Small intestine (tissue), 16 donors: ENCODE measurements at places on chromosomes 12 and 14.
A peak's percentile ranks its signal among the peaks of the same experiment; 100 is the strongest.

DNA sequence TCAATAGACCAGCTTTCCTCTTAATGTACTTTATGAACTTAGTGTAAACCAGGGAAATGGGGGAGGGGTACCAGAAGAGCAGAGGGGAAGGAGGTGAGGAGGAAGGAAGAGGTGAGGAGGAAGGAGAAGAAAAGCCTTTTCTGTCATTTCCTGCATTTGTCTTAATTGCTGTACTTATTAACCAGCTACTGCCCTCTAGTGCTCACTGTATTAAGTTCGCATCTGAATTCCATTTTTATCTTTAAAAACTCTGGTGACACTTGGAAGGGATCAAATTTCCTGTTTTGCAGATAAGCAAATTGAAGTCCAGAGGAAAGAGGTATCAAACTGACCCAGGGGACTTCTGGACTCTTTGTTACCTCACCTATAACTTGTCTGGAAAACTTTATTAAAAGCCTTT lies 22.2 kb downstream of the MANSC1 start:
- DNase-seq, result peak; percentile 72

- no peak for DNase-seq
Observed at GRCh38 chr12:124131659-124132058, 158.6 kb downstream of the ZNF664 start.

DNA sequence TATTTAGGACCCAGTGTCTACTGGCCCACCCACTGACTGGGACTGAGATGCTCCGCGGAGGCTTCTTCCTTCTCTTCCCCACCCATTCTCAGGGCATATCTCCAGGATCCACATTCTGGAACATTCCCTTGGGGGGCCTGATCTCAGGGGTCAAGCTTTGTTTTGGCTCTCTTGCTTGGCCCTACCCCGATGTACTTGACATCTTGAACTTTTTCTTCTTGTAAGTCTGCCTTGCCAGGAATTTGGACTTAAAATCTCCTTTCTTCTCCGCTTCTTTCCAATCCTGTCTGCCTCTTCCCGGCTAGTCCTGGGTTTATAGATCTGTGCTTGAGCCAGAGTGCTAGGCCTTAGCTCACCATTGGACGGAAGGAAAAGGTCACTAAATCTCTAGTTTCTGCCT lies 22.1 kb downstream of the DACT1 start:
- no peak for DNase-seq

DNA sequence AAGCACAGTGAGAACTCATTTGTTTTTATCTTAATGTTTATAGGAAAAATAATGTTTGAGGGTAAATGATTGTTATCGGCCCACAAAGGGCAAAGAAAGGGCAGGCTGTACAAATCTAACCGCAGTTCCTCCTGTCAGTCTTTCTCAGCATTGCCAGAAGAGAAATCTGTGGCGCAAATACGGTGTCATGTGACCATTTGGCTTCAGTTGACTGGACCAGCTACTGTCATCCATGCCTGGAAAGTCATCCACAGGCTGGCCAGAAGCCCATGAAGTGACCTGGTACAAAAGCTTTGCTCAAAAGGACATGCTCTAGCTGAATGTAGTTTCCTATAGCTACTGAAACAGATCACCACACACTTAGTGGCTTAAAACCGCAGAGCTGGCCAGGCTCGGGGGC lies 43.6 kb downstream of the HCAR2 start:
- DNase-seq, result no peak

GRCh38 chr14:58747181-58747580 lies 109.4 kb downstream of the DACT1 start:
- no peak for DNase-seq

DNA sequence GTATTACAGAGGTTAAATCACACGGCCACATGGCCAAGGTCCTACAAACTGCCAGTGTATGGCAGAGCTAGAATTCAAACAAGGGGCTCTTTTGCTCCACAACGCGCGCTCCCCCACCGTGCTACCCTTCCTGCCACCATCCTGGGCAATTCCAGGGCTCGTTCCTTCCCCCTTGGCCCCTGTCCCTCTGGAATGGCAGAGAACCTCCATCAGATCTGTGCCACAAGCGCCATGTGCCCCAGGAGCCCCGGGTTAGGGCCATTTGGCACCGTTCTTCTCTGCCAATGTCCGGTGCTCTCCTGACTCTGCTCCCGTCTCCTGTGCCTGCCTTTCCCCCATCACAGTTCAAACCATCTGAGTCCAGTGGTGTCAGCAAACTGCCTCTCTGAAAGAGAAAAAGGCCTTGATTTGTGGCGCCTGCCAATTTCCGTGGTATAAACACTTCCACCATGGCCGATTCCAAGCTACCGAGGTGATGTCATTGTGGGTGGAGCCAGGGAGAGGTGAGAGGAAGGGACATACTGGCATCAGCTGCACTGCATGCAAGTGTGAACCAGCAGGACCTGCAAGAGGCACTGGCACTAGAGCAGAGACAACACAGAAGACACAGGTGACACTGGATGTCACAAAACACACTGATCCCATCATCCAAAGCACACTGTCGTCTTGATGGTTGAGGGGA lies 163.1 kb downstream of the CALM1 start:
- DNase-seq, result no peak

- peak; percentile 73 for DNase-seq
Observed at GRCh38 chr14:47040550-47040949, 389.0 kb upstream of the RPL10L start.

DNA sequence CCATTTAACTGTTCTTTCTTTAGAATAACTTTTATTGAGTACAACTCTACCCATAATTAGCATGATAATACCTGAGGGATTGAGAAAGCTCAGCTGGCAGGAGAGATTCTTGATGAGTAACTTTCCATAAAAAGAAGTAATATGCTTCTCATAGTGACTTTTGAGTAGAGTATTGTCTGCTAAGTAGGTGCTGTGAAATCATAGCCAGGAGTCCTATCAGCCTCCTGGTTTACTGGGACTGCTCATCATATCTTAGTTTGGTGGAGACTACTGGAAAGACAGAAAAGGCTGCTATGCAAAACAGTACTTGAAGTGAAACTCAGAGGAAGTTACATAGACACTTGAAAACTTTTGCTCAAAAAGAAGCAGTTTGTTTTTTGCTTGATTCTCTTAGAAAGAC lies 113.3 kb upstream of the ATP2B1 start:
- no peak for DNase-seq

GRCh38 chr14:37325332-37325731 lies 127.6 kb downstream of the MIPOL1 start:
- DNase-seq, result no peak

GRCh38 chr14:80315681-80316080 lies 104.4 kb upstream of the DIO2 start:
- no peak for DNase-seq

GRCh38 chr14:66238969-66239368 lies 247.2 kb upstream of the CCDC196 start:
- DNase-seq, result no peak

DNA sequence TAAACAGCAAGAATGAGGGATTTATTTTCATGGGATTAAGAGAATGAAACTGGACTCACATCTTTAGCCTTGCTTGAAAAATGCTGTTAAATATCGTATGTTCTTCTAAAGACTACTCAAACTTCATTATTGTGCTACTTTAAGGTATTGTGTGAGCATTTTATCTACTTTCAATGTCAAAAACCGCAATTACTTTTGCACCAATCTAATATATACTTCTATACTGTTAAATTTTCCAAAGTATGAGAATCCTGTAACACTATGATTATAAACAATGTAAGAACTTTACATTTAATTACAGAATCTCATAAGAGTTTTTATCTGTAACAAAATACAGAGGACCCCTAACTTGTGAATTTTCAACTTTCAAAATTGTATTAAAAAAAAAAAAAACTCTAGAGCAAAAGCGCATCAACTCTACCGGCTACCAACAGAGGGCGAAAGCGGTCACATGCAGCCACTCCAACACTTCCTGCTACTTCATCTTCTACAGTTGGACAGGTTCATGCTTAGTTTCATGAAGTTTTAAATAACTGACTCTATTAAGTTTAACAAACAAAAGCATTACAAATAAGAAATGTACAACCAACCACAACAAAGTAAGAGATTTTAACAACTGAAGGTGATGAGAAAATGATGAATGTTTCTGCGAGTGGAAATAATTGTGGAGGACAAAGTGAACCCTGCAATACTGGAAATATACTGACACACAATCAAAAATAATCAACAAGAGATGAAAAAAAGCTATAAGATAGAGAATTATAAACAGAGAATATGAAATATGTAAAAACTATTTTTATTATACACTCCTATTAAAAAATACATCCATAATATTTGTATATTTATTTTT lies 210.9 kb downstream of the MED13L start:
- peak; percentile 49 for DNase-seq

GRCh38 chr12:131090274-131091210 lies 136.8 kb downstream of the ADGRD1 start:
- DNase-seq, result no peak
